ENCODE measurements at places on chromosomes 12 and 14.

DNA sequence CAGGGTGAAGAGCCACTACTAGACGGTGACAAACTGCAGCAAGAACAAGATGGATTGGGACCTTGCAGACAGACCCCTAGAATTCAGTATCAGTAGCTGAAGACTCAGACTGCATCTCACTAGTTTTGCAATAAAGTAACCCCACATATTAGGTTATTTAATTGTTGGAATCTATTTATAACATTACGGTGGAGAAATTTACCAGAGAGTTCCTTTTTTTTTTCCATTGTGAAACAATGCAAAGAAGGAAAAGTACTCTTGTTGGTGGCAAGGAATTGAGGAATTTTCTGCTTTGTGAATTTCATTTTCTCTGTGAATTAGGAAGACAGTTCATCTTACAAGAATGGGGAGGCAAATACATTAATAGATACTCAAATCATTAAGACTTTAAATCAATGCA is 185.7 kb upstream of the PPFIA2 start:
- DNase-seq, result no peak

GRCh38 chr14:77275601-77276017 is 4.6 kb upstream of the NGB start:
- DNase-seq, result no peak

DNA sequence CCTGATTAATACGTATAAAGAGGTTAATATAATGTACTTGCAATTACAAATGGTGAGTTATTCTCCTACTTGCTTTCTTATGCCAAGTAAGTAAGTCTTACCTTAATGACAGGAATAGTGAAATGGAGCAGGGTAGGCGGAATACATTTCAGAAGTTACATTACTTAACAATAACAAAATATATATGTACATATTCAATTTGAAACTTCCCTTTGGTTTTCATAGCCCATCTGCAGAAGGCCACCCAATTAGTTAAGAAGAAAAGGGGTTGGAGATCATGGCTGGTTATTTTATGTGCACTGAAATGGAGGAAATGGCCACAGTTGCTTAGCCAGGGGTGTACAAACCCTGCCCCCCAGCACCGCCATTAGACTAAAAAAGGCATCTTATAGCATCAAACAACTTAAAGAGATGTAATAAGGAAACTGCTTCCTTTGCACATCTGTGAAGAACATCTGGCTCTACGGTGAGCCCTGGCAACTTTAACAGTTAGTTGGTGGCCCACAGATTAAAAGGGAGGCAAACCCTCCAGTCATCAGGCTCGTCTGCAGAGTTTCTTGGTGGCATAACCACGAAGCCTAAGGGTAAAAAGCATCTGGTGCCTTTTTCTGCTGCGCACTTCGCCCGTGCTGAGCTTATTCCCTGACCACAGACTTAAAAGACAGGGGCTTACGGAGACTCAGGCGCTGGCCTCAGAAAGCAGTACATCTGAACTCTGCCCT is 38.8 kb upstream of the DACT1 start:
- no peak for DNase-seq

GRCh38 chr12:8047842-8048241 is 15.3 kb downstream of the FOXJ2 start:
- DNase-seq, result no peak

GRCh38 chr12:96401076-96401871 is 1.0 kb upstream of the CDK17 start:
- peak; percentile 14 for DNase-seq

DNA sequence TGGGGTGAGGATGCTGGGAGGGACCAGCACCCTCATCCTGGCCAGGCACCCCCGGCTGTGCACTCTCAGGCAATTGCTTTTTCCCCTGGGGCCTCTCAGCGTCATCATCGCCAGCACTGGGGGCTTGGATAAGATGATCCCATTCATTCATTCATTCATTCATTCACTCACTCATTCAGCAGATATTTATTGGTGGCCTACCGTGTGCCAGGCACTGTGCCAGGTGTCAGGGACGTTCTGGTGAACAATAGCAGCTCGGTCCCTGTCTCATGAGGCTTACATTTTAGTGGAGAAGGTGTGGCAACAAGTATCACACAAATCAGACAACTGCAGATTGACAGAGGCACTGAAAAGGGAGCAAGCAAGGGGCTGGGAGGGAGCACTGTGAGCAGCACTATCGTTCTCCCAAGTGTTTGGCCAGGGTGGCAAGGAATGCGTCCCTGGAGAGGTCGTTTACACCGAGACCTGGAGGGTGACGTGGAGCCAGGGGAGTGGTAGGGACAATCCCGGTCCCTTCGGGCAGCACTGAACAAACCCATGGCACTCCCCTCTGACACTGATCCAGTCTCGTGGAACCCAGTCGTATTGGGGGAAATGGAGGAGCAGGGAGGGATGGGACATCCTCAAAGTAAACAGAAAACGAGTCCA is 124.1 kb downstream of the PAPOLA start:
- no peak for DNase-seq
